ENCODE measurements at places on chromosomes 7 and 10.

- DNase-seq = no peak
Observed at GRCh38 chr10:69709366-69709941, 79.4 kb downstream of the FAM241B start.

DNA sequence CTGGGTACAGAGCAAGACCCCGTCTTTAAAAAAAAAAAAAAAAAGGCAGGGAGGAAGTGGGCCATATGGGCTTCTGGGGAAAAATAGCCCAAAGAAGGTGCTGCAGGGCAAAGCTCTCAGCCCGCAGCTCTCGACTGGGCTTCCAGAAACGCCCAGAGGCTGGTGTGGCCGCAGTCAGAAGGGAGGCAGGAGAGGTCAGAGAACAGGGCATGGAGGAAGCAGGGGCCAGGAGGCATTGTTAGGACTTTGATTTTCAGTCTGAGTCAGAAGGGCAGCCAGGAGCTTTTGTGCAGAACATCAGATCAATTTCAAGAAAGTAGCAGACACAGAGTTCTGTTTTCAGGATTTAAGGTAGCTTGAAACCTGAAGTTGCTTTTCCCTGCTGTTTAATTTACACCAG lies 35.3 kb upstream of the CYTH3 start:
- DNase-seq = no peak

DNA sequence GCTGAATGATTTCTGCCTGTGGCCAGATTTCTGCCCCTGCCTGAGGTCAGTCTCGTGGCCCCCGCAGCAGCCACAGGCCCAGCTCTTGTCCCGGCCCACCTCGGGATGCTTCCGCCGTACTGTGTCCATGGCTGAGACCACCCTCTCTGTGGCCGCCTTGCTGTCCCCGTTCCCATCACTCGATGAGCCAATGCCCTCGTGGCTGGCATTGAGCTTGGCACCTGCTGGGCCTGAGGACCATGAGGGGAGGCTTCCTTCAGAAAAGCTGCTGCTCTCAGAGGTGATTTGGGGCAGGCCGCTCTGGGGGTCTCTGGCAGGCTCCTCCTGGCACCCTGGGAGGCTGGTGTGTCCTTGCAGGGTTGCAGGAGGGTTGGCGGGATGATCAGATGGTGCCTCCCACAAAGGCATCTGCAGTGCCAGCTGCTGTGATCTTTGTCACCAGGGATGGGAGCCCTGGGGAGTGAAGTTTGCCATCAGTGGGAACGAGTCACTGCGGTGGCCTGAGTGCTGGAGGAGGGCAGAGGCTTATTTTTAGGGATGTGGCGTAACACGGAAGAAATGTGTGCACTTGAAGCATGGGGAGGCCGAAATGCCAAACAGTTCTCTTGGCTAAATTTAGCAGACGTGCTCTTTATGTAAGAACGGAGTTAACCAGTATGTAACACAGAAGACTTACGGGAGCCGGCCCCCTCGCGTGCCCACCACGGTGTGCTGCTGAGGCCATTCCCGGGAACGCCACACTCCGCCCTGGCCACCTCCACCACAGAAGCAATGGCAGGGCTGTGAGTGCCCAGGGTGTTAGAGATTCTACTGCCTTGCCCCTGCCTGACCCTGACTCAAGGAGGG lies 47.7 kb downstream of the VIPR2 start:
- DNase-seq = no peak

DNA sequence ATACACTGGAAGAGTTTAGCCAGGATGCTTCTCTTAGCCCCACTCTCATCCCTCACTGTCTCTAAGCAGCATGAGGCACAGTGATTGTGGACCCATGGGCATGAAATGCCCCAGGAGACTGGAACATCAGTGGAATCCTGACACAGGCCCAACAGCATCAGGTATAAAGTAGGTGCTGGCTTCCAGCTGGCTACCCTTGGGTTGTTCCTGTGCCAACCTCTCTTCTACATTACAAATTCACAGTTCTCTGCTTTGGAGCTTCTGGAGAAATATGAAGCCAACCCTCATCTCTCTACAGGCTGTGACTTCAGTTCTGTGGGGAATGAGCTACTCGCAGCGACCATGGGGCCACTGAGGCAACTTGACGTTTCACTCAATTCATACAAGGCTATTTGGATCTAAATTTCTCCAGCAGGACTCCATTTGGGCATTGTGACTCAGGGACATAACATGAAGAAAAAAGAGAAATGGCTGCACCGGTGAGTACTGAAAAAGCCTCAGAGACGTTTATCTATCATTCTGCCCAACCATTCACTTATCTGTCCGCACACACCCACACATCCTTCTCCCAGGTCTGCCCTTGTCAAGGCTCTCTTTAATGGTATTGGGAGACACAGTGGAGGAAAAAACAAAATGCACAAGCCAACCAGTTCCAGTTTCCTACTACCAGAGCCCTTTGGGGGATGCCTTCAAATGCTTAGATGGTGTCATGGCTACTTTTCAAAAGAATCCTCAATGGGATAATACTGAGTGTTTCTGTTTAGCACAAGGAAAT lies 35.4 kb upstream of the TM9SF3 start:
- no peak for DNase-seq

DNA sequence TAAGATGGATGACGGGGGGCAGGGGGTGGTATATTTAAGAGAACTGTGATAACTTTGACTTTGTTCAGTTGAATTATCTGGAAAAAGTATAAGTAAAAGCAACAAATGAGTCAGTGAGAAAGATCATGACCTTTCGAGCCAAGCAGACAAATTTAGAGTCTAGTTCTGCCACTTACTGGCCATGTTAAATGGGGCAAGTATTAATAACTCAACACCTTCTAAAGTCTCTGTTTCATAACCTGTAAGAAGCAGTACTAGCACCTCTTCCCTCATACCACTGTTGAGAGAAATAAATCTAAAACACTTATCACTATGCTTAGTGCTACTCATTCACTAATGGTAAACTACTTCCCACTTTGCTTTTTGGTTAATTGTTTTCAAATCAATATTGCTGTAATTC lies 604.4 kb upstream of the LRRN3 start:
- DNase-seq = no peak

GRCh38 chr7:107528461-107528860 lies 35.3 kb downstream of the COG5 start:
- peak; percentile 6 for DNase-seq

GRCh38 chr10:60367024-60367423 lies 22.7 kb downstream of the ANK3 start:
- DNase-seq = no peak

GRCh38 chr7:414681-415560 lies 104.7 kb downstream of the PDGFA start:
- no peak for DNase-seq

DNA sequence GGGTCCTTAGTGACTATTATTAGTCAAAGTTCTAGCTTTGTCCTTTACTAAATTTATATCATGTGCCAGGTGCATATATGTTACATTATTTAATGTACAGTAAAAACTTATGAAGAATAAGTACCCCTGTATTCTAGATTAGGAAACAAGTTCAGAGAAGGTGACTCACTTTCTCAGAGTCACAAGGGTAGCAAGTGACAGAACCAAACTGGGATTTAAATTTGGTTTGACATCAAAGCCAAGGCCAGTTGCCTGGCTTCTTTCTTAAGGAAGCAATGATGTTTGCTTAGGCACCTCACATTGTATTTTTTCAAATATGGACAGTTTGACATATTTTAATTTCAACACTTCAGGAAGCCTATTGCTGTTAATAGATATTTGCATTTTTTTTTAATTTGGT lies 2.5 kb downstream of the LSM8 start:
- DNase-seq = no peak

- no peak for DNase-seq
Observed at GRCh38 chr7:150520145-150520544, 5.5 kb downstream of the GIMAP7 start.

DNA sequence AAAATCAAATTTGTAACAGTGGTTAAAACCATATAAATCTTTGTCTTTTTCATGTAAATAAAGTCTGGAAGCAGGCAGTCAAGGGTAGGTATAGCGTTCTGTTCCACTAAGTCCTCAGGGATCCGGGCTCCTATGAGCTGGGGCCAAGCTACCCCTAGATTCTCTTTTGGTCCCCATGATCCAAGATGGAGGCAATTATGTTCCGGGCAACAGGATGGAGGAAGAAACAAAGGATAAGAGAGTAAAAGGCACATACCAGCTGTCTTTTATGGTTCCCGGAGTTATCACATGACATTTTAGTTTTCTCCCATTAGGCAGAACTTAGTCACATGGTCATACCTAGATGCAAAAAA lies 224.4 kb upstream of the NFE2L3 start:
- DNase-seq = no peak

DNA sequence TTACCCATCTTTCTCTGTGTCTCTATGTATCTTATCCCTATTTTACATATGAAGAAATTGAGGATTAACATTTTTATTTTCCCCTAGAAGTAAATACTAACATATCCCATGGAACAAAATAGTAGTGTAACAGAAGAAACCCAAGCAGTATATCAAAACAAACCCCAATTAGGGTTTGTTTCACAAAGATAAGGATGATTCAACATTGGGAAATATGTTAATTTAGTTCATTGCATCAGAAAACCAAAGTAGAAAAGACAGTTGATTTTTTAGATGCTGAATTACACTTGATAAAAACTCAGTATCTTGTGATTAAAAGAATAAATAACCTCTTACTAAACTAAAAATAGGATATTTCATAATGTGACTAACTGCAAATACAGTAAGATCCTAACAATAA lies 87.8 kb downstream of the GLCCI1 start:
- no peak for DNase-seq

DNA sequence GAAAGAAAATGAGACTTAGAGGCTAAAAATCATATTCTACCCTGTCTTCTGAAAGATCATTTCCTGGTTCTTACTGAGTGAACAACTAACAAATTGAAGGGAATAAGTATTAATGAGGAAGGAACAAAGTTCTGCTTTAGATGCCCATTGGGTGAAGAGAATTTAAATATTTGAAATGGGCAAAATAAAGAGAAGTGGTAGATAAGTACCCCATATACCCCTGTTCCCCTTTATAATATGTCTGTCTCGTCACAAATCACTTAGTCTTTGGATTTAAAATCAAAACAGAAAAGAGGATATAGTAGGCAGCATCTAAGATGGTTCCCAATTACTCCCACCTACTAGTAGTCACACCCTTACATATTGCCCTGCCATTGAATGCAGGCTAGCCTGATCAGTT lies 13.2 kb downstream of the TES start:
- no peak for DNase-seq

DNA sequence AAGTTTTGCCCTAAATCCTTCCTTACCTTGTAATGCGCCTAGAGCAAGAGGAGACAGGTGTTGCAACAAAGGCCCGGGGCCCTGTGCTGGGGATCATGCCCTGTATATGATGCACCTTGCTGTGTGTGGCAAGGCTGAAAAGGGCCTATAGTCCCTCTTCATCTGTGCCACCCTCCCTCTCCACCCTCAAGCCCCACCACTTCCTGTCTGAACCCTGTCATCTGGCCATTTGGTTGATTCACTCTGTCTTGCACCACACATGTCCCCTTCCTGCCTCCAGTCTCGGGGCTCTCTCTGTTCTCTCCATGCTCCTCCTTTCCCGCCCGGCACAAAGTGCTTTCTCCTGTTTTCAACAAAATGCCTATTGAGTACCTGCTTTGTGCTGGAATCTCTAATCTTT lies 11.5 kb upstream of the MALSU1 start:
- no peak for DNase-seq

GRCh38 chr10:6841761-6842160 lies 261.7 kb upstream of the PRKCQ start:
- DNase-seq = no peak

DNA sequence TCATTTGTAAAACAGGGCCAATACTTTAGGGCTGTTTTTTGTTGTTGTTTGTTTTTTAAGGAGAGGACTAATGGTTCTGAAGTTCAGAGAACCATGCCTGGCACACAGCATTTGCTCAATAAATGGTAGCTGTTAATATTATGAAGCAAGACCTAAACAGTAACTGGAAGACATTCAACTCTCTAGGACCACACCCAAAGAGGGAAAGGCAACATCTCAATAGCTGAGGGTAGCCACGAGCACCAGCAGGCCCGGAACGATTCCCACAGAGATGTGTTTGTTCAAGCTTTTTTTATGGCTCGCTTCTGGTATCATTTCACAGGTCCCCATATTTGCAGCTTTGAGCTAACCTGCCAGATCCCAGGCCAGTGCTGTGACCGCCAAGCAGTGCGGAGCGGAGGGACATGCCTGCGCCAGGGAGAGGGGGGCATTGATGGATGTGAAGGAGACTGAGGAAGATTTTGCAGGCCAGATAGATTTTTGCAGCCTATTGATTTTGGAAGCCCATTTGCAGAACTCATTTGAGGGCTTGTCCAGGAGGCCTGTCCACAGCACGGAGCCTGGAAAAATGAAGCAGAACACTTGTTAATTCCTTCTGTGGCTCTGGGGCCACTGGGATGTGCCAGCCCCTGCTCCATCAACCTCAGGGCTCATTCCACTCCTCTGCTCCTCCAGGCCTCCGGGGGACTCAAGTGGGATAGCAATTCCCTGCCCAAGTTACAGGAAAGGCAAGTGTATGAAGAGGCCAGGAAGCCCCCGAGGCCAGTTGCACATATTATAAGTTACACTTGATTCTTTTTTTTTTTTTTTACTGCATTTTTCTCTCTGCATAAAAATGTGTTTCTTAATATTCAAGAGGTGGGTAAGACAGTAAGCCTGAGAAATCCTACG lies 57.3 kb upstream of the FGFR2 start:
- DNase-seq = no peak

Measured in stromal cell of bone marrow (primary cell).